Activated T-cell treated with anti-CD3 and anti-CD28 coated beads, Interleukin-2, amount 50 U/mL, for 48 hours (primary cell): ENCODE measurements at places on chromosomes 6 and 20.

- DNase-seq: no peak
Measured at GRCh38 chr6:147826698-147827097, 318.2 kb downstream of the SAMD5 start.

DNA sequence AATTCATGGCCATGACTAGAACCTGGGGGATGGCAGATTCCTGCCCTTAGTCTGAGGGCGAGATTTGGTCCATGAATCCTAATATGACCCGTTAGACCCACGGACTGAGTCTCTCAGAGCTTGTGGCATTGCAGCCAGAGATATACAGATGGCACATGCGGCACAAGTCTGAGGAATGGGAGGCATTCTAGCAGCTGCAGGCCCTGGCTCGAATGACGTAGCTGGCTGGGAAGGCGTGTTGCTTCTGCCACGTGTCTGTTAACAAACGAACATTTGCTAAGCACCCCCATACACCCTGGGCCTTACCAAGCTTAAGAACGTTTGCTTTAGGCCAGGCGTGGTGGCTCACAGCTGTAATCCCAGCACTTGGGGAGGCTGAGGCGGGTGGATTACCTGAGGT lies 68.0 kb downstream of the CD164 start:
- DNase-seq: no peak

DNA sequence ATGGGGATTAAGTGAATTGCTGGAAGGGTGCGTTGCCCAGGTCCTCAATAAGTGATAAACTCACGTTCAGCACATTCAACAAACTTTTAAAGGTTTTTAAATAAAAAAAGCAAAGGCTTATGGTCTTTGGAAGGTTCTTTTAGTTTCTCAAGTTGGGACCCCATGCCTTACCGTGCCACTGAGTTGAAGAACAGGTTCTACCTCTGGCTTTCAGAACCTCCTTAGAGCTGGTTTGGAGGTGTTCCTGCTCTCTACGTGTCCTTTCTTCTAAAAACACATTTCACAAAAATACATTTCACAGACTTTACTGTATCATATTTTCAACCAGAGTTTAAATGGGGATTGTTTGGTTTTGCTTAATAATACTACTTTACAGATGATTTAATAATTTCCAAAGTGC lies 29.0 kb downstream of the ARID1B start:
- DNase-seq: no peak

- DNase-seq: no peak
Measured at GRCh38 chr6:136963259-136963658, 41.2 kb downstream of the SLC35D3 start.

DNA sequence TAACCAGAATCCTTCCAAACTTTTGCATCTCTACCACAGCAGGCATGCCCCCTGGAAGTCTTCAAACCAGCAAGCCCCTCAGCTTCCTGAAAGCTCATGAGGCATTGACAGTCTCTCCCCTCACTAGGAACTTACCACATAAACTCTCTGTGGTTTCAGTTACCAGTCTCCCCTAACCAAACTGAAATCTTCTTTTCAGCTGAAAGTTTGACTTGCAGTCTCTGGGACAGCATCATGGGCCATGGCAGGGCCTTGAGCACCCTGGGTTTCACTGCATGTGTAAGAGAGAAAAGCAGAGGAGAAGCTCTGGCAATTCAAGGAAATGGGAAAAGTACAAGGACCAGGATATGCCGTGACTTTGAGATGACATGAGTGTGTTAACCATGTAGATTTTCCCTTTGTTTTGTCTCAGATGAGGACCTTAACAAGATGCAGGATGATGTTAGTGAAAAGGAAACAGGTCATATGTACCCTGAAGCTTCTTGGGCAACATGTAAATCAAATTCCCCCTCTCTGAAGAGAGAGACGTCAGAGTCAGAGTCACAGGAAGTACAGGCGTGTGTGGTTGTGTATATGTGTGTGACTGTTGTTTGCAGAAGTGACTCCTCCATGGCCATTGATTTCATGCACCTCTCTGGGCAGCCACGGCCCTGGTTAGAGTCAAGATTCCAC lies 106.3 kb downstream of the TNFRSF21 start:
- DNase-seq: peak; percentile 25

DNA sequence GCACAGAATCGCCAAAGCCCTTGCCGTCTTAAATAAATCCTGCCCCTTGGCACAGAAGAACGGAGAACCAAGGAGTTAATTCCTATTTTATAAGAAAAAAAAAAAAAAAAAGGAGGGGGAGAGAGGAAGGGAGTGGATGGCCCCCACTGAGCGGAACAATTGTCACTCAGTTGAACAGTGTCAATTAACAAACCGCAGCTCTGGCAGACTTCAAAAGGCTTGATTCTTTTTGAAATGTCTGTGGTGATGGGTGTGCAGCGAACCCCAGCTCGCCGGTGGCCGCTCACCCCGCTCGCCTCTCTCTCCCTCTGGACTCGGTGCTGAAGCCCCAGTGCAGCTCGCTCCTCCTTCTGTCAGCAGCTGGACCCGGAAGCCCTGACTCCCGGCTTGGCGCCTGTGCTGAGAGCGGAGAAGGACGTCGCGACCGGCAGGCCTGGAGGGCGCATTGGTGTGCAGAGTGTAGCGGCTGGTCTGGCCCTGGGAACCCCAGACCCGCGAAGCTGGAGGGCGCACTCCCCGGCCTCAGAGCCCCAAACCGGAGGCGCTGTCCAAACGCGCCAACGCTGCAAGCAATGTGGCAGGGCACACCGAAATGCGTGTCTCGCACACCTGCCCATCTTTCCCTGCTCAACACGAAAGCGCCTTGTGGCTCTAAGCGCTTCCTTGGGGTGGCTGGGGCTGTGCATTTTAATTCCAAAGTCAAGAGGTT lies 3.4 kb downstream of the LINC00237 start:
- peak; percentile 49 for DNase-seq

- no peak for DNase-seq
Measured at GRCh38 chr6:117205876-117206275, 59.5 kb upstream of the VGLL2 start.

- DNase-seq: no peak
Measured at GRCh38 chr6:136728033-136728939, 64.0 kb downstream of the MAP3K5 start.

- DNase-seq: no peak
Measured at GRCh38 chr6:12791371-12791770, 74.8 kb downstream of the PHACTR1 start.

DNA sequence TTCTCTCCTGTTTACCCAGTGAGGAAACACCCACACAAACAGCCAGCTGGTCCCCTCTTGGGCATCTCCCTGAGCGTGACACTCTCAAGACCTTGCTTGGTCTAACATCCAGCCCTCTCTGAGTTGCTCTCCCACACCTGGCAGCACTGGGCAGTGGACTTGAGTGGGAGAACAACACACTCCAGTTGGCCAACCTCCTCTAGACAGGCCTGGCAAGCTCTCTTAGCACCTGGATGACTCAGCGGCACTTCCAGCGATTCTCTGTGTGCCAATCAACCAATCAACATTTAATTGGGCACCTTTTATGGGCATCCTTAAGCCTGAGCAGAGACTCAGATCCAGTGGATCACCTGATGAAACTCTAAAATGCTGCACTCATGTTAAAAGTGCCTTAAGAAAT lies 76.6 kb upstream of the QKI start:
- no peak for DNase-seq

- no peak for DNase-seq
Measured at GRCh38 chr20:63974402-63975200, 4.8 kb downstream of the SAMD10 start.

DNA sequence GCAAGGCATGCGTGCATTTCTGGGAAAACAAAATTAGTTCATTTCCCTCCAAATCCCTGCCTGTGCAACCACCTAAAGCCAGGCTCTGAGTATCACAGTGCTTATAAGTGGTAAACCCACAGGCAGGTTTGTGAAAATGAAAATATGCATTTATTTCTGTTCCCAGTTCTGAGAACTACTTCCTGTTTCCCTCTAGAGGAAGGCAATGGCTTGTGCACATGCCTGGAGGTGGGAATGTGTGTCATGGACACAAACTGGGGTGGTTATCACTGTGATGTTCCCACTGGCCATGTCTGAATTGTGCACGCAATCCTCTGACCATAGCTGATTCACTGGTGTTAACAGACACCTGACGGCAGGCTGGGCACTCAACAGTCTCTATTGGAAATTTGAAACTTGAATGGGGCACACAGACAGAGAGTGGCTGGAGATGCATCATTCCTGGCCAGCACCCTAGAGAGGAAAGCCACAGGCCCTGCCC lies 26.3 kb downstream of the FAM110A start:
- DNase-seq: no peak

GRCh38 chr6:47209632-47210031 lies 100.1 kb downstream of the TNFRSF21 start:
- no peak for DNase-seq

GRCh38 chr6:83517500-83517899 lies 5.2 kb downstream of the PRSS35 start:
- DNase-seq: no peak

DNA sequence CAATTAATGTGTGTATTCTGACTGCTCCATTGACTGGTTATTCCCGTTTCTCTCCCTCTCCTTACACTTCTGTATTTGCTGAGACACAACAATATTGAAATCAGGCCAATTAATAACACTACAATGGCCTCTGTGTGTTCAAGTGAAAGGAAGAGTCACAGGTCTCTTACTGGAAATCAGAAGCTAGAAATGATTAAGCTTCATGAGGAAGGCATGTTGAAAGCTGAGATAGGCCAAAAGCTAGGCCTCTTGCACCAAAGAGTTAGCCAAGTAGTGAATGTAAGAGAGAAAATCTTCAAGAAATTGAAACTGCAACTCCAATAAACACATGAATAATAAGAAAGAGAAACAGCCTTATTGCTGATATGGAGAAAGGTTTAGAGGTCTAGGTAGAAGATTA lies 489.5 kb upstream of the CITED2 start:
- DNase-seq: no peak

GRCh38 chr6:40537446-40537845 lies 49.7 kb downstream of the LRFN2 start:
- no peak for DNase-seq

- DNase-seq: no peak
Measured at GRCh38 chr6:20564269-20564668, 30.0 kb downstream of the CDKAL1 start.

GRCh38 chr6:46888031-46888430 lies 33.7 kb downstream of the ADGRF5 start:
- DNase-seq: no peak

GRCh38 chr6:6529275-6529674 lies 59.2 kb upstream of the LY86 start:
- DNase-seq: no peak

DNA sequence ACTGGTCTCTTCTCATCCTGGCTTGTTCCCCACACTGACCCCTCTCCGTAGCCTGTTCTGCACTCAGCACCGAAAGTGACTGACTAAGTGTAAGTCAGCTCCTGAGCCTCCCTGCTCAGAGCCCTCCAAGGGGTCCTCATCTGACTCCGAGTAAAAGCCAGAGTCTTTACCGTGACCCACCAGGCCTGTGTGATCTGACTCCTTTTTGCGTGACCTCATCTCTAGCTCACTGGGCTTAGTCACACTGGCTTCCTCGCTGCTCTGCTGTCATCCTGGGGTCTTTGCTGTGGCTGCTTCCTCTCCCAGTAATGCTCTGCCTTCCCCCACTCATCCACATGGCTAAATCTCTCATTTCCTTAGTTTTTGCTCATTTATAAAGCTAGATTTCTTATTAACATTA lies 116.6 kb downstream of the PLCB4 start:
- no peak for DNase-seq

GRCh38 chr20:56428881-56429280 lies 16.8 kb downstream of the CASS4 start:
- DNase-seq: no peak

GRCh38 chr6:16752206-16752866 lies 8.9 kb downstream of the ATXN1 start:
- DNase-seq: no peak

DNA sequence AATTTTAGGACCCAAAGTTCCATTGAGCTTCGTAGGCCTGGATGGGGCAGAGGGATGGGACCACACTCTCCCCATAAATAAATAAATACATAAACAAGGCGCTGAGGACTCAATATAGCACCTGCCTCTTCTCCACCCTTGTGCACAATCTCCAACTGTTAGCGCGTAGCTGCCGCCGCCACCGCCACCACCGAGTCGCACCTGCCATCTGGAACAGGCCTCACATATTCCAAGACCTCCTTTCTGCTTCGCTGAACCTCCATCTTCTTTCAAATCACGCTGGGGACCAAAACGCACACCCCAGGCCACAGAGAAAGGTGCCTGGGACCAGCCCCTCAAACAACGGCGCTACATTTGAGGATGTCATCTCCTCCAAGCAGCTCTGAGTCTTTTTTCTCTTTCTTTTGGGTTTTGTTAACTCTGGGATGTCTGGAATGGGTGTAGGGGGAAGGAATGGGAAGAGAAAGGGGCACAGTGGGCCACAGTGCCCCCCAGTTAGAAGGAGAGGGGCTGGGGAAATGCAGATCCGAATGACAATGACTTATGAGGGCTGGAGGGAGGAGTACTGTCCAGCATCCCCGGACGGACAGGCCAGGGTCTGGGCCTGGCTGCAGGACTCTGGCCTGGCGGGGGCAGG lies 49.7 kb downstream of the NOL4L start:
- peak; percentile 53 for DNase-seq

DNA sequence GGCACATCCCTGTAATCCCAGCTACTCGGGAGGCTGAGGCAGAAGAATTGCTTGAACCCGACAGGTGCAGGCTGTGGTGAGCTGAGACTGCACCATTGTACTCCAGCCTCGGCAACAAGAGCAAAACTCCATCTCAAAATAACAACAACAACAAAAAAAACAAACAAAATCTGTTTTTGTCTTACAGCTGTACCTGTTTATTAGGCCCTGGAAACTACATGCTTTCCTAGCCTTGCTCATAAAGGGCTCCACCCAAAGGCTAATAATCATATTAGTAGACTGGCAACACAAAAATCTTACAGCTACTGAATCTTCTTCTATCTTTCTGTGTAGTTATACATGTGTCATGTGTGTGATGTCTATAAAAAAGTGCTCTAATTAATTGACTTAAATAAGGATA lies 503.9 kb upstream of the EYS start:
- DNase-seq: no peak

DNA sequence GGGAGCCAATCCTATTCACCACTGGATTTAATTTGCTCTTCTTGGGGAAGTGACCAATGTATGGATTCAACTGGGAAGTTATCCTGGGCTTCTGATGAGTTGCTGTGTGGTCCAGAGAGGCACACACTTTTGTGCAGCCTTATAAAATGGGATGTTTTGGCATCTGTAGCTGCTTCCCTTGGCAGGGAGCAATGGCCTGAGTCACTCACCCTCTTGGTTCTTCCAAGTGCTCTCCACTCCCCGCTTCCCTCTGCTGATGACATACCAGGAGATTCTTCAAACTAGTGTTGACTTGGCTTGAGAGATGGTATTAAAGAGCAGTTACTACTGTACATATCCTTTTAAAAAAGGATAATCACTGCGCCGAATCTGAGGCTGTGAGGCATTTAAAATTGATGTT lies 105.8 kb downstream of the JARID2 start:
- DNase-seq: no peak

DNA sequence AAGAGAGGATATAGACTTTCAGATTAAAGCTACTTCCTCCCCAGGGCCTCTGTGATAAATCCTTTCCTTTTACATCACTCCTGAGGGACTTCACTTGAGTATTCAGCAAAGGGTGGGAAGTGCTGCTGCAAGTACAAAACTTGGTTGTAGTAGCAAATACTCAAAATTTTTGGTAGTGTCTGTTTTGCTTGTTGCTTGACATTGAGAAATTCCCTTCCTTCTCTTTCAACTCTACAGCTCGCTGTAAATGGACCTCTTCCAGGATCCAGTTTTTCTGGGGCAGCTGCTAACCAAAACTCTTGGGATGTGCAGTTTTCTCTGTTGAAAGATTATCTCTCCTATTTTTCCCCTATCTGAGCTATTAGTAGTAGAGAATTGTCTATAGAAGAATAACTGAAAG lies 472.0 kb downstream of the CD109 start:
- no peak for DNase-seq
